ENCODE measurements at places on chromosomes 4 and X. TPM values are rescaled to one million over a fixed set of nuclear protein-coding genes. Genes with fewer than 3 reads are reported as not detected.

DNA sequence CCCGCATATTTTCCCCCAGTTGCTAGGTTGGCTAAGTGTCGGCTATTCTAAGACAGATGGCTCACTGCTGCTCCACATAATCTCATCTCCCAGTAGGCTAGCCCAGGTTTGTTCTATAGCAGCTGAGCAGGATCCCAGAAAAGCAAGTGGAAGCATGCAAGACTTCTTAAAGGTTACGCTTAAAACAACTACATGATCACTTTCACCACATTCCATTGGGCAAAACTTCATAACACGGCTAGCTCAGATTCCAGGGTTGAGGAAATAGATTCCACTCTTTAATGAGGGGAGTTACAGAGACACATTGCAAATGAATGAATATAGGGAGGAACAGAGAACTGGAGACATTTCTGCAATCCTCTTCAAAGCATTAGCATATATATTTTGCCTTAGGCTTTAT is 12.9 kb upstream of the RAB33B start:
- H3K4me1 ChIP-seq: no peaks in the 10 kb centered on the region
- H3K27ac ChIP-seq: no peak overlapping the region
- no peaks in the 10 kb centered on the region for H3K36me3 ChIP-seq
- no peaks in the 10 kb centered on the region for H3K27me3 ChIP-seq
- H3K4me3 ChIP-seq: no peak overlapping the region

GRCh38 chrX:14948691-14949090 is 75.5 kb downstream of the MOSPD2 start:
- H3K36me3 ChIP-seq: no peaks in the 10 kb centered on the region
- DNase-seq: no peak
- H3K4me3 ChIP-seq: no peak overlapping the region
- no peaks in the 10 kb centered on the region for H3K27me3 ChIP-seq
- no peaks in the 10 kb centered on the region for H3K4me1 ChIP-seq

DNA sequence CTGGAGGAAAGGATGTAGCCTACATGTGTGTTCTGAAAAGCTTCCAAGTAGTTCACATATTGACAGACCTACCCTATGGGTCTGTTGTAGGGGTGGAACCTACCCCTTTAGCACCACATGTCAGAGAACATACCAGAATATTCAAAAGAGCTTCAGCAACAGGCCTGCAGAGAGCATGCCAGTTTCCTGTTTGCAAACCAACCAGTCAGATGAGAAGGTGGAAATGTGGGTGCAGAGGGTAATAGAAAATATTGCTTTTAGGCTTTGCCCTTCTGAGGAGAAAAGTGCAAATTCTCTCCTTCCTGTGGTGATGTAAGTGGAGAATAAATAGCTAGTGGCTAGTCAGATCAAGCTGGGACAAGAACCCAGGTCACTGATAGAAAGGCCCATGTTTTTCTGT is 16.4 kb downstream of the INTS6L start:
- H3K27ac ChIP-seq: no peak overlapping the region
- no peaks in the 10 kb centered on the region for H3K4me1 ChIP-seq
- DNase-seq: no peak
- H3K4me3 ChIP-seq: no peak overlapping the region
- no peaks in the 10 kb centered on the region for H3K27me3 ChIP-seq
- no peaks in the 10 kb centered on the region for H3K36me3 ChIP-seq

DNA sequence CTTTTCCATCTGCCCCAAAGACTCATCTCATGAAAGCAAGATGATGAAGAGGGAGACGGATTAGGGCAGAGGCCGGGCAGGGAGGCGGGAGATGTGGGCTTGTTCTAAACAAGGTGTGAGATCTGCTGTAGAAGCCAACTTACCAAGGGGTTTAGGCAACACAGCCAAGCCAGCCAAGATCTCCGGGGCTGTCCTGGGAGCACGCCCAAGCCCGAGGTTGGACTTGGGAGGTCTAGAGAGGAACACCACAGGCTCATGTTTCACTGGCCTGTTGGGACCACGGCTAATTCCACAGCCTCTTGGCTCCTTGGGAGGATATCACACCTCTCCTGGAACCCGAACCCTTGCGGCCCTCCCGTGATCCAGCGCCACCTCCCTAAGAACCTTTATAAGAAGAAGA is 171.4 kb downstream of the CRLF2 start:
- no peaks in the 10 kb centered on the region for H3K4me1 ChIP-seq
- no peak overlapping the region for H3K27ac ChIP-seq
- H3K4me3 ChIP-seq: no peak overlapping the region
- no peak for DNase-seq
- no peaks in the 10 kb centered on the region for H3K36me3 ChIP-seq

DNA sequence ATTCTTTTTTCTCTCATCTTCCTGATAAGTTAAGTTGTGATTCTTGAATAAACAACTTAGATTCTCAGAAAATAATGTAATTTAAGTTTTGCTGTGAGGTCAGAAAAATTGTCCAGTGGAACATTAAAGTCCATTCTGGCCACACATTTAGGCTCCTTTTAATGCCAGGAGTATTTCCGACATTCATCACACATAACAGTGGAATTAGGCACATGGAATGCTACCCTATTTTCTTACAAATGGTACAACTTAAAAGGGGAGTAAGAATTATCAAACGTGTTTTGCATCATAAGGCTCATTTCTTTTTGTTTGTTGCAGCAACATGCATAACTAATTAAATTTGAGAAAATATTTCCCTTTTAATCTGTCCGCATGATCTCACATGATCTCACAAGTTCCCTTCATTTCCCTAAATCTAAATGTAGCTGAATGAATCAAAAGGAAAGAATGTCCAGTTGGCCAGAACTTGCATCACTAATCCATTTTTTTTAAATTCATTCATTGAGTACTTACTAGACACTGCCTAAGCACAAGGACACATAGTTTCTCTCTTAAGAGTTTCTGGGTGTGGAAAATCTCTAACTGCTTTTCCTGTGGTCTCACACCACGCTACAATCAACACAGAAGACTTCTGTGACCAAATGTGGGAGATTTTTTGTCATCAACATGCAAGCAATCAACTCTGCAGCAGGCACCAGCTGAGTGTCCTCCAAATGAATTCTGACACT is 22.0 kb downstream of the SPARCL1 start:
- H3K27me3 ChIP-seq: no peaks in the 10 kb centered on the region
- H3K4me3 ChIP-seq: no peak overlapping the region
- no peak overlapping the region for H3K27ac ChIP-seq
- peaks cover 11% of the 10 kb centered on the region for H3K4me1 ChIP-seq
- no peak for DNase-seq

GRCh38 chr4:105208561-105208960 is 61.9 kb downstream of the TET2 start:
- H3K4me1 ChIP-seq: no peaks in the 10 kb centered on the region
- DNase-seq: no peak
- no peak overlapping the region for H3K27ac ChIP-seq
- no peak overlapping the region for H3K4me3 ChIP-seq
- no peaks in the 10 kb centered on the region for H3K36me3 ChIP-seq

Gene PLAC8
- total RNA-seq: 0.61 TPM

Gene USO1
- 72.7 TPM for total RNA-seq

All from HCT116 (cell line).